NCI-H69 (cell line): ENCODE measurements at places on chromosomes 7 and 10.
A peak's percentile ranks its signal among the peaks of the same experiment; 100 is the strongest.

DNA sequence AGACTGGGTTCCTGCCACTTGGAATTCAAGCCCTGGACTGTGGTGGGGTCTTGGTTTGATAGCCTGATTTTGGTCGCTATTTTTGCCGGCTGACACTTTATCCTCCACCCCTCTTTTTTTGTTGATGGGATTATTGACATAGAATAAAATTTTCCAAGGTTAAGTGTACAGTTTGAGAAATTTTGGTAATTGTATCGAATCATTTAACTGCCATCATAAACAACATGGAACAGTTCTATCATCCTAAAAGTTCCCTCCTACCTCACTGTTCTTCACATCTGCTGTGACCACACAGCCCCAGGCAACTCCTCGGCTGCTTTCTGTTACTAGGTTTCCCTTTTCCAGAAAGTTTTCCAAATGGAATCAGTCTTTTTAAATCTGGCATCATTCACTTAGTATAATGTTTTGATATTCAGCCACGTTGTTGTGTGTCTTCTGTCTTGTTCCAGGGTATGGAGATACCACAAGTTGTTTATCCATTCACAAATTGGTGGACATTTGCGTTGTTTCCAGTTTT is 50.6 kb upstream of the STEAP1B start:
- DNase-seq: no peak

DNA sequence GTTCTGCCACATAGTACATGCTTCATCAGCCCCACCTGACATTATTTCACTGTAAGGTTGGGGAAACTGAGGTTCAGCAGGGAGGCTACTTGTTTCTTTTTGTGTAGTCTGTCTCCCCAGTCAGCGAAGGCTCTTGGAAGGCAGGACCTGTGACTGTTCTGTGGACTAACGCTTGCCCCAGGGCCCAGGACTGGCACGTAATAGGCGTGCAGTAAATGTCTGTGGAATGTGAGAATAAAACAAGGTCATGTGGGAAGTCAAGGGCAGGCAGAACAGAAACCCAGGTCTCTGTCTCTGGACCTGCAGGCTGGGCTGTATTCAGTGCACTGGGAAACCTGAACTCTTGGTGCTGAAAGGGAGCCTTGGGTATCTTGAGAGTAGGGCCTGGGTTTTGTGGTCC is 168.7 kb downstream of the RPS24 start:
- no peak for DNase-seq

DNA sequence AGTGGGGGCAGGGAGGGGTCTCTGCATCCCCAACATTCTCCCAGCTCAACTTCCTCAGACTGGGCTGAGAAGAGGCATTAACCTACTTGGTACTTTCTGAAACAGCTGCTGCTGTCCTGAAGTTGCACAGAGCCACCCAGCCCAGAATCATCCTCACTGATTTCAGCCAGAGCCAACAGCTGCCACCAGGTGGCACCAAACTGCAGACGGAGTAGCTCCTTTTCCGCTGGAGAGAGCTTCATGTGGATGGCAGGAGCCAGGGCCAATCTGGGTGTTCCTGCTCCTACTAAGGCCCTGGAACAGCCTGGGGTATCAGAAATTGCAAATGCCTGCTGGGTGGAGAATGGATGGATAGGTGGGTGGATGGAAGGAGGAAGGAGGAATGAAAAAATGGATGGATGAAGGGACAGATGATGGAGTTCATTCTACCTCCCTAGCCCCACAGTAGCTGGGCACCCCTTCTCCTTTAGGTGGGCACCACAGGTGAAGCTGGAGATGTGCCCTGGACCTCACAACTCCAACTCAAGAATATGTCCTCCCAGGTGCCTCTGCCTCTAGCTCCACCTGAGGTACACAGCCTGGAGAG is 11.8 kb upstream of the DRGX start:
- peak; percentile 74 for DNase-seq

- DNase-seq: peak; percentile 68
Observed at GRCh38 chr7:129502708-129503685, 666 bp downstream of the SMKR1 start.

DNA sequence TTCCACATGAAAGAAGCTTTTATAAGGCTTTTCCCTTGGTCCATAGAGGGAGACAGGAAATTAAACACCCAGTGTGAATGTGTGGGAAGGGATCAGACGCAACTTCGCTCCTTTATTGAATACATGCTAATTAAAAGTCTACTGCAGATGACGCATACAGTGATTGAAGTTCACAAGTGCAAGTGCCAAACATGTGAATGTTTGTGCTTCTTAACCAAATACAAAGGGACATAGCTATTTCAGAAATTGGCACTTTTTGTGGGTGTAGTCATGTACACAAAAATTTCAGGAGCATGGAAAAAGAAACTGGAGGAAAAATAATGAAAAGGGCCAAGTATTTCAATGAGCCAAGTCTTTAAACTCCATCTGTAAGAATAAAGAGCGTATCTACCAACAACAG is 283.7 kb downstream of the SKAP2 start:
- DNase-seq: peak; percentile 37

- DNase-seq: no peak
Observed at GRCh38 chr10:62442006-62442405, 67.8 kb downstream of the ZNF365 start.

GRCh38 chr7:100968650-100969049 is 715 bp upstream of the MUC12 start:
- no peak for DNase-seq

GRCh38 chr7:69422574-69422985 is 175.7 kb upstream of the AUTS2 start:
- no peak for DNase-seq

- DNase-seq: no peak
Observed at GRCh38 chr10:31262672-31263071, 56.3 kb upstream of the ZEB1 start.

GRCh38 chr7:1454542-1454941 is 4.7 kb downstream of the MICALL2 start:
- no peak for DNase-seq

DNA sequence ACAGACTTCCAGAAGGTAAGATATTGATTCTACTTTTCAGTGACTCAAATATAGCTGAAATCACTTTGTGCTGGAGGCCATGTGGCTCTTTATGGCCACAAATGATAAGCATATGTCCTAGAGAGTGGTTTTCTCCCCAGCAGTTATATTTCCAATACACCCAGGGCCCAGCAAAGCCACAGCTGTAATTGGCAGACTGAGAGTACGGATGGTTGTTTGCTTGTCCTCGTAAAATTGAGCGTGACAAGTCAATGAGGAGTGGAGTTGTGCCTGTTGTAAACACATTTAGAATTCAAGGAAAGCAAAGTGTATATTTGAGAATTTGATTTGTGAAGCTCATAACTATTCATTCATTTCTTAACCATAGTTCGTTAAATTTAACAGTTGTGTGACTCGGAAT is 201.8 kb downstream of the LHFPL3 start:
- no peak for DNase-seq

GRCh38 chr10:106992055-106992454 is 172.5 kb downstream of the SORCS1 start:
- no peak for DNase-seq

DNA sequence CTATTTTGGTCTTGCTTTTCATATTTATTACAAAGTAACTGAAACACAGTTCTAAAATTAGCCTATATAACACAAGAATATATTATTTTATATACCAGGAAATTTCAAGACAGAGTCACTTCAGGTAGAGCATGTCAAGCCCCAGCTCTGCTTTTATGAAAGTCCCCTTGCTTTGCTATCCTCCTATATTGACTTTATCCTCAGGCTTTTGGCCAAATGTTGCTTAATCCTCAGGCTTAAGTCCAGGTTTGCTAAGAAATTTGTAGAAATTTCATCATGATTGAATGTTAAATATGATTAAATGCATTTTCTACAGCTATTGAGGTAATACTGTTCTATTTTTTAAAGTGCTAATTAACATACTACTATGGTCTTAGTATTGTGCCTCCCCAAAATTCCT is 227.6 kb downstream of the FZD1 start:
- DNase-seq: no peak

DNA sequence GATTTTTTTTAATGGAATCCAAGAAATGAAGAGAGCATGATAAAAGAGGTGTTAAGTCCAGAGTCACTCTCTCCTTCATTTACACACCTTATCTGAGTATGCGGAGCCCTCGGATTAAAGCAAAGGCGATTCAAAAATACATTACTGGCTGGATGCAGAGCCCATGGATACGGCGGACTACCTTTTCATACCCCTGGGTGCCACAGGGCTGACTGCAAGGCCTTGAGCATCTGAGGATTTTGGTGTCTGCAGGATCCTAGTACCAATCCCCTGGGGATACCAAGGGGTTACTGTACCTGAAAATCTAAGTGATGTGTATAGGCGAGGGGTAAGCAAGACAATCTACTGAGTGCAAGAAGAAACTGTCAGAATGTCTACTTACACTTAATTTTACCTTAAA is 20.5 kb downstream of the PIP4K2A start:
- no peak for DNase-seq

- no peak for DNase-seq
Observed at GRCh38 chr10:16606421-16606820, 84.7 kb upstream of the C1QL3 start.

DNA sequence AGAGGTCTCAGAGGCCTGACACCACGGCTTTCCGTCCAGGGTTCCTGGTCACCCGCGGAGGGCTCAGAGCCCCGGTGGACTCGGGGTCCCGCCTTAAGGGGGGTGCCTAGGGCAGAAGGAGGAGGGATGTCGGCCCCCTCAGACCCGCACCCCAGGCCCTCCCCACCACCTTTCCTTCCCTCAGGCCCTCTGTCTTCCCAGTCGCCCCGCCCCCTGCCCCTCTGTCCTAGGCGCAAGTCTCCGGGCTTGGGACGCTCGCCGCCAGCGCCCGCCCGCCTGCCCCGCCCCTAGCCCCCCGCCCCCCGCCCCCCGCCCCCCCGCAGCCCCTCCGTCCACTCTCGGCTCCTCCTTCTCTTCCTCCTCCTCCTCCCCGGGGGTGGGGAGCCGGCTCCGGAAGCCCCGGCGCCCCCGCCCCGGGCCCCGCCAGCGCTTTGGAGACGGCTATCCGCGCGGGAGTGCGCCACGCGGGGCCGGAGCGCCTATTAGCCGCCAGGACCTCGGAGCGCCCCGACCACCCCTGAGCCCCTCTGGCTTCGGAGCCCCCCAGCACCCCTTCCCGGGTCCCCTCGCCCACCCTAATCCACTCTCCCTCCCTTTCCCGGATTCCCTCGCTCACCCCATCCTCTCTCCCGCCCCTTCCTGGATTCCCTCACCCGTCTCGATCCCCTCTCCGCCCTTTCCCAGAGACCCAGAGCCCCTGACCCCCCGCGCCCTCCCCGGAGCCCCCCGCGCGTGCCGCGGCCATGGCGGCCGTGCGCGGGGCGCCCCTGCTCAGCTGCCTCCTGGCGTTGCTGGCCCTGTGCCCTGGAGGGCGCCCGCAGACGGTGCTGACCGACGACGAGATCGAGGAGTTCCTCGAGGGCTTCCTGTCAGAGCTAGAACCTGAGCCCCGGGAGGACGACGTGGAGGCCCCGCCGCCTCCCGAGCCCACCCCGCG is at the start of gene AEBP1:
Gene AEBP1 (plus strand): TSS at position 423 of the 937 bp plus-strand sequence. CDS start 321 bp downstream, at position 744.
- peak; percentile 86 for DNase-seq

GRCh38 chr10:11886138-11886474 is 63.0 kb downstream of the PROSER2 start:
- DNase-seq: no peak

DNA sequence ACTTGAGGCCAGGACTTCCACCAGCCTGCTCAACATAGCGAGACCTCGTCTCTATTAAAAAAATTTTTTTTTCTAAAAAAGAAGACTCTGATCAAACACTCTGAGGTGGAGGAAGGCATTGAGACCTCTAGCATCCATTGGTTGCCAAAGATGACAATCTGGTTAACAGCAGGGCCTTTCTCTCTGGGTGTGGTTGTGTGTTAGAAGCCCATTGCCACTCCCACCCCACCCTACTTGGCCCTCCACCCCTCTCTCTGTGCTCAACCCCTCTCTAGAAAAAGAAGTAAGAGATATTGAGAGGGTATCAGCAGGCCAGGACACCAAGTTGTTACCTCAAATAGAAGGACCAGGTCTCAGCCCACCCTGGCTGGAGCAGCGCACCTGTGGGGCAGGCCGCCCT is 57.4 kb upstream of the MXI1 start:
- no peak for DNase-seq

- DNase-seq: no peak
Observed at GRCh38 chr10:43867113-43867512, 218.4 kb upstream of the ZNF32 start.

DNA sequence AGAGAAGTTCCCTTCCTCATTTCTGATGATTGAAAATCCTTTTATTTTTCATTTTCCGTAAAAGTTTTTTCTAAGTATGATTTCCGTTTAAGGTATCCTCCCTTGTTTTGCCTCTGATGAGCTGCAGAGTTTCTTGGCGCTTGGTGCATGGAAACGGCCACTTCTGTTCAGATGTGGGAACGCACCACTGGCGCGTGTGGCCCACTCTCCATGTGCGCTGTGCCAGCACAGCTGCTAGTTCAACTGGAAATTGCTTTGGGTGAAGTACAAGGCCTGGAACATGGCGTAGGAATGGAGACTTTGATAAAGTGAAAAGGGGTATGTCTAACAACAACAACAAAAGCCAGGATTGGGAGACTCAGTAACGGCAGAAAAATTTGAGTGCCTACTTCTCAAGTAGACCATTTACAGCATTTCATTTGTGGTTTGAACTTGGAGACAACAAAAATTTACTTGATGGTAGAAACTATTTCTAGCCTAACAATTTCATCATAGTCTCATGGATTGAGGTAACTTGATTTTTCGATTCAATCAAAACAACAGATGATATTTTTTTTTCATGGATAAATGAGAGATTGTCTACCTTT is 364.2 kb downstream of the SUGCT start:
- no peak for DNase-seq

GRCh38 chr10:88315755-88316154 is 267.4 kb downstream of the RNLS start:
- no peak for DNase-seq

GRCh38 chr7:137878333-137878961 is 31.7 kb upstream of the DGKI start:
- no peak for DNase-seq

- DNase-seq: no peak
Observed at GRCh38 chr7:47709051-47709450, 127.1 kb upstream of the TNS3 start.

DNA sequence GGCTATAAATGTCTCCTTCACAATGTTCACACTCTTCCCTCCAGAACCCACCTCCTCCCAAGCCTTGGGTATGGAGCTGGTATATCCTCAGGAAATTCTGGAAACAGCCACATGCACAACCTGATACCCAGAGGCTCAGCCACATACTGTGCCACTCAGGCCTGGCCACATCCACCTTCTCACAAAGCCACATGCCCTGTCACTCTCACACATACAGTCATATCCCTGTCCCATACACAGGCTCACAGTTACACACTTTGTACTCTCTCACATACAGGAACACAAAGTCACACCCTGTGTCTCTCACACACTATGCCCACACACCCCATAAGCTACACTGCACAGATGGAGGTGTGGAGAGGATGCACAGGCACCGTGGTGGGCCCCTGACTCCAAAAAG is 10.1 kb downstream of the KCNIP2 start:
- DNase-seq: no peak

- DNase-seq: peak; percentile 54
Observed at GRCh38 chr7:94445696-94446194, 51.0 kb downstream of the COL1A2 start.

DNA sequence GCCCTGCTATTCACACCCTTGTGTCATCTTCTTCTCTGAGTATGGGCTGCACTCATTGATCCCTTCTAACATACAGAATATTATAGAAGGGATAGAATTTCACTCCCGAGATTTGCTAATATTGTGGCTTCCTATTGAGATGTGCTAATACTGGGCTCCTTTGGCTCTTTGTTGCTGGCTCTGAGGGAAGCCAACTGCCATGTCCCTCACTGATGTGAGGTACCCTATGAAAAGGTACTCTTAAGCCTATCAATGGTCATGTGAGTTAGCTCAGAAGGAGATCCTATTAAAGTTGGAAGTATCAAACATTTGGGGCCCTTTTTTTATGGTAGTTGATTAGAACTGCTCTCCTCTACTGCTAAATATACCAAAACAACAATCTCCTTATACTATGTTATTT is 665.2 kb upstream of the ZWINT start:
- peak; percentile 3 for DNase-seq
